ENCODE measurements at places on chromosomes 1 and 21.
A peak's percentile ranks its signal among the peaks of the same experiment; 100 is the strongest.

DNA sequence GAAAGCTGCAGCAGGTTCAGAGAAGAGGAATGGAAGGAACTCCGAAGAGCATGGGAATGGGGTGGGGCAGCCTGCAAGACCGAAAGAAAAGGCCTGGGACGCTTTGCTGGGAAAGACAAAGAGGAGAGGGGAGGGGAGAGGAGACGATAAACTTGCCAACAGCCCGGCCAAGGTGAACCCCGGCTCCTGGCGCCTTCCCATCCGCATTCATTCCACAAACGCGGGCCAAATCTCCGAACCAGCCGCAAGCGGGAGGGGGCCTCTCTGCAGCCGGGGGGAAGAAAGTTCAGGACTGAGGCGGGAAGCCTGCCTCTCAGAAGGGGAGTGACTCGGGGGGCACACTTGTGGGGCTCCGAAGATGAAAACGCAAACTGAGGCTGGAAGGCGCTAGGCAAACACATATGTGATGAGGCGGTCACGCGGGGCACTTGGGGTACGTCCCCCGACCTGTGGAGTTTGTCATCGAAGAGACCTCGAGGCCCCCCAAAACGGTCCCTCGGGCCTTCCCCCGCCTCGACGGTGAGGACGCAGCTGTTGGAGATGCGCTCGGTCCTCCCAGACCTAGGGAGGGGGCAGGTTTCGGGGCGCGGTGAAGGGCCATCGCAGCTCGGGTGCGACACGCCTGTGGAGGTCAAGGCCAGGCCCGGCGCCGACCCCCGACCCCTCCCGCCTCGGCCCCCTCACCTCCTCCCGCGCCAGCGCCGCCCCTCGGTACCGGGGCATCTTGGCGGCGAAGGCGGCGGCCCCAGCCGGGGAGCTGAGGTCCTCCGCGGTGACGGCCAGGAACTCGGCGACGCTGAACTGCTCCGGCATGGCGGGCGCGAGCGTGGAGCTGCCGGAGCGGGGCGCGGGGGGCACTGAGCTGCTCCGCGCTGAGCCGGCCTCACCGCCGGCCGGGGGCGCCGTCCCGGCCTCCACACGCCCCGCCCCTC, at the start of gene ASAP3:
Gene ASAP3 (minus strand): TSS at position 859 of the 932 bp plus-strand sequence. CDS start 46 bp downstream, at position 813.
- peak; percentile 33 for DNase-seq

GRCh38 chr1:62912028-62912638, 128.2 kb downstream of the ATG4C start:
- DNase-seq = peak; percentile 38

DNA sequence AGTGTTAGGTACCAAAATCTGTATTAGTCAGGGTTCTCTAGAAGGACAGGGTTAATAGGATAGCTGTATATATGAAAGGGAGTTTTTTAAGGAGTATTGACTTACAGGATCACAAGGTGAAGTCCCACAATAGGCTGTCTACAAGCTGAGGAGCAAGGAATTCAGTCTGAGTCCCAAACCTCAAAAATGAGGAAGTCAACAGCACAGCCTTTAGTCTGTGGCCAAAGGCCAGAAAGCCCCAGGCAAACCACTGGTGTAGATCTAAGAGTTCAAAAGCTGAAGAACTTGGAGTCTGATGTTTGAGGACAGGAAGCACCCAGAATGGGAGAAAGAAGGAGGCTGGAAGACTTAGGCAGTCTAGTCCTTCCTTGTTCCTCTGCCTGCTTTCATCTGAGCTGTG, 487.5 kb upstream of the CHRM3 start:
- DNase-seq = no peak

DNA sequence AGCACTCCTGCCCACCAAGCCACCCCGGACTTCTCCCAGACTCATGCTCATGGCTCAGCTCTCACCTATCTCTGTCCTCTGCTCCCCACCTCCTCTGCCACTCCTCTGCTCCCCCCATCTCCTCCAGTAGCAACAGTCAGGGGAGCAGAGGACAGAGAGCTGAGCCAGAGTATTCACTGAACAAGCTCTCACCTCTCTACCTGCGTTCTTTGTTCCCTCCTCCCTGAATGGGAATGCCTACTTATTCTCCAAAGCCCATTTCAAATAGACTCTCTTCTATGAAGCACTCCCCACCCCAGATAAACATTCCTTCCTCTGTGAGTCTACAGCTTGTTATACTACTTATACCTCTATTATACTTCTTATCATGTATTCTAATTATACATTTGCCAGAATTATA, 6.4 kb upstream of the EFNA1 start:
- no peak for DNase-seq

DNA sequence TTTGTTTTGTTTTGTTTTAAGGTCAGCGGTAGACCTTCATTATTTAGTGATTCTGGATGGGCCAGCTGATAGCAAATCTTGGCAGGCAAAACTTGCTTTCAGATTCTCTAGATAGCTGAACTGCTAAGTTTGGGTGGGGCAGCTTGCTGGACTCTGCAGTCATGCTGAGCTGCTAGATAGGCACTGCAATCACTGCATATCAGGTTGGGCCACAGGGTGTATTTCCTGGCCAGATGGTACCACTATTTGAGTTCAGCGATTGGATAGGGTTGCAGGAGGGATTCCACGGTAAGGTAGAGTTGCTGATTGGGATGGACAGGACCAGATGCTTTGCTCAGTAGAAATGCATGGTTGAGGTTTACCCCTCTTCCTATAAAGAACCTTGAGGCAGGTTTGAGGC, 579.3 kb upstream of the ADGRL4 start:
- no peak for DNase-seq

- DNase-seq = no peak
These were observed 20.0 kb downstream of the PPP1R15B start for GRCh38 chr1:204391629-204392028.

- DNase-seq = no peak
These were observed 10.6 kb upstream of the LINGO4 start for GRCh38 chr1:151815716-151816327.

- no peak for DNase-seq
These were observed 144.0 kb downstream of the KIF26B start for GRCh38 chr1:245298781-245299180.

- DNase-seq = peak; percentile 86
These were observed 11.5 kb upstream of the LRRC47 start for GRCh38 chr1:3807769-3808168.

DNA sequence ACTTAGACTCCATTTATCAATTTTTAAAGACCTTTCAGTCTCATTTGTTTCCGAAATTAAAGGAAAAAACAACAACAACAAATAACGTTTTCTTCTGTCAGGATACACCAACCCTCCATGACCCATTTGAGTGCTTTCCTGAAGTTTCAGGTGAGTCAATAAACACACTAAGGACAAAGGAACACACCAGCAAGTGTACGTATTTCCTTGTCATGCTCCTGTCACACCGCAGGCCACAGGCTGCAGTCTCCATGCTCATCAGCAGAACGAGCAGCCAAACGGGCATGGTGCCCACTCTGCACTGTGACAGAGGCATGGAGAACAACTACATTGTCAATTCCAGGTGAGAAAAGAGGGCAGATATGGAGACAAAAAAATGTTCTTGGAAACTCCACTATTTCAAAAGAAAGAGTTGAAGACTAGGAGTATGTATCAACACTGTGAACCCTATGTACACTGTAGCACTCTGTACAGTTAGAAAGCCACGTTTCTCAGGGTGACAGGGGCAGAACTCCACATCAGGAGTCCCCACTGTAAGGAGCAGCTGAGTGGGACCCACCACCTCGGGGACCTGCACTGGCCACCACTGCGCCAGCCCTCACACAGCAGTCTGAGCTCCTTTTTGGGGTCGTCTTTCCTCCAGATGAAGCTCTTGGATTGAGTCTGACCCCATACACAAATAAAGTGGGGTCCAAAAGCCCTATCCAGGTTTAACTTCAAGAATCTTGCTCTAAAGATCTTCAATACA, 2.6 kb downstream of the PTTG1IP start:
- no peak for DNase-seq

- no peak for DNase-seq
These were observed 1.0 kb upstream of the PGLYRP4 start for GRCh38 chr1:153349363-153350320.

DNA sequence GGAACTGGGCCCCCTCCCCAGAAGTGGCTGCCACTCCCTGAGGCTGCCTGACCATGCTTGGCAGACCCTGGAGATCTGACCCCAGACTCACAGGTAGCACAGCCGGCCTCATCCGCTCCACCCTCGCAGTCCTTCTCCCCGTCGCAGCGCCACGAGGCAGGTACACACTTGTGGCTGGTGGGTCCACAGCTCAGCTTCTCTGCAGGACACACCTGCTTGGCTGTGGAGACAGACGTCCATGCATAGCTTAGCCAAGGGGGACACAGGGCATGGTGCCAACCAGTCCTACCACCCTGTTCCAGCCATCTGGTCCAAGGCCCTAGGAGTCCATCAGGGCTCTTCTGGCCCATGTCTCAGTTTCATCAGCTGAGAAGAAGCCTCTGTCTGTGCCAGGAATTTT, 42.2 kb upstream of the MAGOH start:
- no peak for DNase-seq

- no peak for DNase-seq
These were observed 48.4 kb downstream of the MAB21L3 start for GRCh38 chr1:116159611-116160010.

- DNase-seq = no peak
These were observed 48.4 kb downstream of the CAPZB start for GRCh38 chr1:19436716-19437476.

GRCh38 chr1:161084597-161084988, 4.8 kb downstream of the NECTIN4 start:
- no peak for DNase-seq

GRCh38 chr1:17259233-17259873, 10.5 kb downstream of the PADI3 start:
- DNase-seq = peak; percentile 44

GRCh38 chr21:43203591-43203990, 34.8 kb downstream of the CRYAA start:
- DNase-seq = no peak

GRCh38 chr1:159408862-159409400, 23.1 kb upstream of the OR10J4 start:
- DNase-seq = no peak

Measured in K562 (cell line).